ENCODE measurements at places on chromosomes 11 and 22.

- DNase-seq = no peak
These were observed 121.2 kb downstream of the TRIM44 start for GRCh38 chr11:35783809-35784208.

- no peak for DNase-seq
These were observed 12.7 kb downstream of the MFNG start for GRCh38 chr22:37473437-37473946.

GRCh38 chr11:113488931-113489351, 13.7 kb upstream of the DRD2 start:
- DNase-seq = no peak

DNA sequence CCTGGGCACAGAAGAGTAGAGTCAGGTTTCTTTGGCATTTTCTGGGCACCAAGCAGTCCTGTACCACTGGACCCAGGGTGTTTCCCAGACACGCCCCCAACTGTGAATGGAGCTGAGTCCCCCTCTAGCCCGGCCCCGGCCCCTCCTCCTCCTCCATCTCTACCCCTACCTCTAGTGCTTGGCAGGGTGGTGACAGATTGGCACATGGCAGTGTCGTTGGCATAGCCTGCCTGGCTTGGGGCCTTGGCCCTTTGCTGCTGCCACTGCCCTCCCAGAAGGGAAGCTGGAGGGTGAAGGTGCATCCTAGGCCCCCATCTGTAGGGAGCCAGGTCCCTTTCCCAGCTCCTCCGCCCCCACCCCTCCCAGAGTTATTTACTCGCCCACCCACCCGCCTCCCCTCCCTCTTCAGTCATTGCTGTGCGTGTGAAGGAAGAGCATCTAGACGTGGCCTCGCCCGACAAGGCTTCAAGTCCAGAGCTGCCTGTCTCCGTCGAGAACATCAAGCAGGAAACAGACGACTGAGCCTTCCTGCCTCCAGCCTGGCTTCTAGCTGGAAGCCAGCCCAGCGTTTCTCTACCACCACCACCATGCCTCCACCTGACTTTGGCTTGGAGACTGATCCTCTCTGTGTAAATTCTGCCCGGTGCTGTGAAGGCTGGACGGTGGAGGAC, 10.9 kb downstream of the CHADL start:
- DNase-seq = no peak

DNA sequence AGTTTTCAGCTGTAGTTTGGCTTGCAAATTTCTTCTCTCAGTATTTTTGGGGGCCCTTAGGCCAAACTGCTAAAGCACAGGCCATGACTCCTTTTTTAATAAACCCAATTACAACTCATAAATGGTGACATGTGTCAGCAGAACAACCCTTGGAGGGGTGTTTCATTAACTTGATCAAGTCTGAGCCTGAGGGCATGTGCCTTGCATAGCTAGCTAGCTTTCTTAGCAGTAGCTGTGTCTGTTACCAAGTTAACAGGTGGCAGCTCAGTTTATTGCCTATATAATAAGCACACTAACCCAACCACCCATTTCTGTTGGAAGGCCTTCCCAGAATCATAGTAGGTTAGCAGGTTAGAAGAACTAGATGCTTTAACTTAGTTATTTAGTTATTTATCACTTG, 950.3 kb upstream of the CCDC90B start:
- DNase-seq = no peak

DNA sequence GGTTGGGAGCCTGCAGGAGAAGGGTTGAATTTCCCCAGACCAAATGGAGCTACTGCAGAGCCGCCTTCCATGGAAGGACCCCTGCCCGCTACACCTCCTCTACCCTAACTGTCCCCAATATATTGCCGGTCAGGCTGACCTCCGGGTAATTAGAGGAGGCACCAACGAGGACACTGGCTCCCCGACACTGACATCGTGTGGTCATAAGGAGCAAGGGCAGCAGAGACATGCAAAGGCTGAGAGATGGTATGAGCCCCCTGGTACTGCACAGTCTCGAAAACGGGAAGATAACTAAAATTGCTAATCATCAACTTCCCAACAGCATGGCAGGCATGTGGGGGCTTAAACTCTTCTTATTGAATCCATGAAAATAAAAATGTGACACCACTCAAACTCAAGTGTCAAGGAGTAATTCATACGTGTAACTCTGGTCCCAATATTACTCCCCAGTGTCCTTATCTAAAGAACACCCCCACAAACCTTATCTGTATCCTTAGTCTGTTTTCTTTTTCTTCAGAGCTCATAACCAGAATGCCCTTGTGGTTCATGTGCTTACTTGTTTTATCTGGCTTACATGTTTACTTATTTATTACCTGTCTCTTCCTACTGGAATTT, 4.4 kb downstream of the CAVIN3 start:
- DNase-seq = peak; percentile 76

DNA sequence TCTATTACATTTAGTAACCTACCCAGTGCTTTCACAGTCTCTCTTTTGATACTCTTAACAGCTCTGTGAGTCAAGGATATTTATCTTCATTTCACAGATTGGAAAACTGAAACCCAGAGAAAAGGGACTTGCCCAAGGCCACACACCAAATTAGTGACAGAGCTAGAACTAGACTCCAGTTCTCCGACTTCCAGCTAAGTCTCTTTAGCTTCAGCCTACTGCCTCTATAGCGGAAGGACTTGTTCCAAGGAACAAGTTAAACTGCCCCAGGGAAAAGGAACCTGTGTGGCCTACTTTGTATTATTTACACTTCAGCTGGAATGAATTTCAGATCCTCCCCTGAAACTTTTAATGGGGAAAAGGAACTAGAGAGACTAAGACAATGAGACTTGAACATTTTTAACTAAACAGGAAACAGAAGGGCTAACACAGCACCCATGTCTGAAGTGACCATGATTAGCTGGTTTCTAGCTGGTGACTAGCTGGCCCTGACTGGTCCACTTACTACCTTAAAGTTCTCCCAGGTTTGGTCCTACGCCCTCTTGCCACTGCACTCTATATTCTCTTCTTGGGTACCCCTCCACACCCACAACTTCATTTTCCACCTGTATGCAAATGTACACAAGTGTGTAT, 1.3 kb downstream of the LRRC51 start:
- no peak for DNase-seq

DNA sequence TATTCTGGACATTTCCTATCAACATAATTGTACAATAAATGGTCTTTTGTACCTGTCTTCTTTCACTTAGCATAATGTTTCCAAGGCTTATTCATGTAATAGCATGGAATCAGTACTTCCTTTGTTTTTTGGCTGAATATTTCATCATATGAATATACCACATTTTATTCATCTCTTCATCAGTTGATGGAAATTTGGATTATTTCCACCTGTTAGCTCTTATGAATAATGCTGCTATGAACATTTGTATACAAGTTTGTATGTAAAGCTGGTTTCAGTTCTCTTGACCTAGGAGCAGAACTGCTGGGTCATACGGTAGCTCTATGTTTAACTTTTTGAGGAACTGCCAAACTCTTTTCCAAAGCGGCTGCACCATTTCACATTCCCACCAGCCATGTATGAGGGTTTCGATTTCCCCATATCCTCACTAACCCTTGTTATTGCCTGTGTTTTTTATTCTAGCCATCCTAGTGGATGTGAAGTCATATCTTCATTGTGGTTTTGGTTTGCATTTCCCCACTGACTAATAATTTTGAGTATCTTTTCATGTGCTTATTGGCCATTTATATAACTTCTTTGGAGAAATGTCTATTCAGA, 20.9 kb downstream of the EXT2 start:
- DNase-seq = no peak

DNA sequence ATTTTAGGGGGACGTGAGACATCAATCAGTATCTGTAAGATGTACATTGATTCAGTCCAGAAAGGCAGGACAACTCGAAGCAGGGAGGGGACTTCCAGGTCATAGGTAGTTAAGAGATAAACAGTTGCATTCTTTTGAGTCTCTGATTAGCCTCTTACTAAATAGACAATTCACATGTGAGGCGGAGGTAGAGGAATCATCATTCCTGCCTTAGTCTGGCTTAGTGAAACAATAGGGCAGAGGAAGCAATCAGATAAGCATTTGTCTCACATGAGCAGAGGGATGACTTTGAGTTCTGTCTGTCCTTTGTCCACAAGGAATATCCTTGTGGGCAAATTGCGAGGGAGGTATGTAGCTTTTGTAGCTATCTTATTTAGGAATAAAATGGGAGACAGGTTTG, 248.3 kb downstream of the DDX10 start:
- DNase-seq = no peak
